Activated T-cell treated with anti-CD3 and anti-CD28 coated beads for 24 hours (primary cell): ENCODE measurements at places on chromosomes 1 and 21.

DNA sequence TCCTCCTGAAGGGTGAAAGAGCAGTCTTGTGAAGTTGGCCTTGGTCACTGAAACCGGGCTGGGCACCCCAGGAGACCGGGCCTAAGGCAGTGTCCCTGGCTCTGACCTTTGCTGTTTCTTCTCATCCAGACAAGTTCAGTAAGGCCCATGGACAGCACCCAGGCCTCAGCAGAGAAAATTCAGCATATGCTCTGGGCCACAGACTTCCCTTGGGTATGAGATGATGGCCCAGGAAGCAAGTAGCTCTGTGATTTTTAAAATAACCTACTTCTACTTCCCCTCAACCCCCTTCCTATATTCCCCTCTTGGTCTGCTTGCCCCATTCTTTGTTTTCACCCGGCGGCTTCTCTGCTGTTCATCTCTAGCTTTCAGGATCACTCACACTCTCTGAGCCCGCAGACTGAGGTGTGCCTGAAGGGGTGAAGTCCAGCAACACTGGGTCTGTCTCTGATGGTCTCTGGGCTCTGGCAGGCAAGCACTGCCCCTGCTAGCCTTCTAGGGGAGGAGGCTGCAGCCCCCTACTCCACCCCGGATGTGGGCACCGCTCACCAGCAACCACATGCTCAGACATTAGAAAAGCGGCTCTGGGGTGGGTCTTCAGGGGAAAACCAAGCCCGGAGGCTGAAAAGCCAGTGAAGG, 2.9 kb upstream of the GPR25 start:
- DNase-seq = no peak

- DNase-seq = no peak
These were observed 616.3 kb downstream of the PLA2G4A start for GRCh38 chr1:187445066-187445465.

DNA sequence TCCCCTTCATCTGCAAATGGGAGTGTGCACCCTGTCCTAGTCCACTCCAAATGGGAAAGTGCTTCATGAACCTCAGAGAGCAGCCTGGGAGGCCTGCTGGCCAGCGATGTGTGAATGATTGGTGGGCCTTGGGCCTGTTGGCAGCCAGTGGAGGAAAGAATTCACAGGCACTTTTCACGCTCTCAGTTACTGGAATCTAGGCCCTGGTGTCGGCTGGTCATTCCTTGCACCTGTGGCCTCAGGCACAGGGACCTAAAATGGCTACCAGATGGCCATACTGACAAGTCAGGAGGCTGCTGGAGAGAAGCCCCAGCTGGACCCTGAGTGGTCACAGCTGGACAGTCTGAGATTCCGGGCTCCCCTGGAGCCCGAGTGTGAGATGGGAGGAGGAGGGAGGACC, 18.4 kb upstream of the EDN2 start:
- no peak for DNase-seq

- no peak for DNase-seq
These were observed 593.8 kb downstream of the LRRIQ3 start for GRCh38 chr1:73604211-73604610.

- no peak for DNase-seq
These were observed 38.3 kb upstream of the NRDC start for GRCh38 chr1:51916587-51917405.

DNA sequence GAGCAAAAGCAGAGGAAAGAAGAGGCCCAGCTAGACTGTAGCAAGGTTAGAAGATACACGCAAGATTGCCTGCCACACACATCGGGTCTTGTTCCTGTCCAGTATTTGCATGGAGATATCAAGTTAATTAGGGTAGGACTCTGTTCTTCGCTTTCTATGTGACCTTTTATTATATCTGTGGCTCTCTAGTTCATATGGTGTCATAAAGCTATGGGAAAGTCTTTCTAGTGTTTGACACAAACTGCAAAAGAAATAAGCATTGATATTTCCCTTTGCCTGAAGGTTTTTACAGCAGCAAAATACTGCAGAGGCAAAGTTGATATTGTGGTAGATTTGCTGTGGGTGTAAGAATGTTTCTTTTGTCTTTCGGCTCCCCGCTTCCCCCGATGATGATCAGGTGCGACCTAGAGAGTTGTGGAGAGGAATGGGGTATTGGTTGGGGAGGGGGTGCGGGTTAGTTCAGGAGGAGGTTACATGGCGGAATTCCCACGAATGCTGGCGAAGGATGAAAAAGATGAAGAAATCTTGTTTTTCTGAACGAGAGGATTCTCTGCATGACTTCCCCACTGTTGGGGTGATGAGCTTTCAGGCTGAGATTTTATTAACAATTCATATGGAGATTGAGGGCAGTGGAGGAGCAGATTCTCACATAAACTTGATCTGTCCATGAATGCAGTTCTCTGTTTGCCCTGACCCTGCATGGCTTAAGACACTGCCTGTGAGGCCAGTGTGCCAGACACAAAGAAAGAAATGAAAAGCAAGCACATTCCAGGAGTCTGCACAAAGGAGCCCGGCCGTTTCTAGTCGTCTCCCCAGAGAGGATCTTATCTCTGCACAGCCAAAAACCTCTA, 550.2 kb downstream of the USP25 start:
- no peak for DNase-seq

DNA sequence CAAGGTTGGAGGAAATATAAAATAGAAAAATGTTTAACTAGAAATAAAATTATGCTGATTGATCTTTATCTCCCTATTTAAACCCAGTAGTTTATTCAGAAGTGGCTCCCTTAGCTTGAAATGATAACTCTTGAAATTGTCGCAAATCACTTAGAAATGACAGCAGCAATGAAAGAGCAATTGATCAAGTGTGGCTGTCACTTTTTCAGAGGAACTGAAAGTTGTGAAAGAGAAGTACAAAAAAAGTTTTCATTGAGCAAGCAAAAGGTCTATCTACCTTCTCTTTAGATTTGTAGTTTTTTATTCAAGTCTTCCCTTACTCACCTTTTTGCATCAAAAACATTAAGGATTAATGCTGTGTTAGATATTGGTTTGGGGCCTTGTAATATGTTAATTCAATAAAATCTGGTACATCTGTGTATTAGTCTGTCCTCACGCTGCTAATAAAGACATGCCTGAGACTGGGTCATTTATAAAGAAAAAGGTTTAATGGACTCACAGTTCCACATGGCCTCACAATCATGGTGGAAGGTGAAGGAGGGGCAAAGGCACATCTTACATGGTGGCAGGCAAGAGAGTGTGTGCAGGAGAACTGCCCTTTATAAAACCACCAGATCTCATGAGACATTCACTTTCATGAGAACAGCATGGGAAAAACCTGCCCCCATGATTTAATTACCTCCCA, 48.3 kb downstream of the LRRC8C start:
- DNase-seq = no peak

GRCh38 chr1:112317611-112318062, 78.4 kb upstream of the CTTNBP2NL start:
- no peak for DNase-seq

GRCh38 chr1:53331446-53332185, 3.7 kb upstream of the LRP8 start:
- no peak for DNase-seq

GRCh38 chr1:89557956-89558355, 33.3 kb downstream of the LRRC8B start:
- no peak for DNase-seq

DNA sequence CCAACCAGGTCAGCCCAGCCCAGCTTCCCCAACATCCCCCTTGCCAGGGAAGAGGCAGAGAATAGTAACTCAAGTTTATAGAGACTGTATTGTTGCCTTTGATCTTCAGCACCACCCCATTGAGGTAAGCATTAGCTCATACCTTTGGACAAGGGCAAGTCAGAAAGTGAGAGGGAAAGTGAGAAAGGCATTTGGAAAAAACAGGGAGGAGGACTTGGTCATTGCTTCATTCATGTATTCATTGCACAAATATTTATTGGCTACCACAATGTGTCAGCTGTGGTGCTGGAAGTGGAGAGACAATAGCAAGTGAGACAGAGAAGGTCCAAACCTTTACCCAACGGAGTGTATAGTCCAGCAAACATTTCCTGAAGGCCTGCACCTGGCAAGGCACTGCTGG, 561.2 kb downstream of the KIF26B start:
- no peak for DNase-seq

- no peak for DNase-seq
These were observed 171.0 kb downstream of the BRINP2 start for GRCh38 chr1:177341773-177342172.

- DNase-seq = no peak
These were observed 30.7 kb upstream of the RCC2 start for GRCh38 chr1:17470021-17470799.

DNA sequence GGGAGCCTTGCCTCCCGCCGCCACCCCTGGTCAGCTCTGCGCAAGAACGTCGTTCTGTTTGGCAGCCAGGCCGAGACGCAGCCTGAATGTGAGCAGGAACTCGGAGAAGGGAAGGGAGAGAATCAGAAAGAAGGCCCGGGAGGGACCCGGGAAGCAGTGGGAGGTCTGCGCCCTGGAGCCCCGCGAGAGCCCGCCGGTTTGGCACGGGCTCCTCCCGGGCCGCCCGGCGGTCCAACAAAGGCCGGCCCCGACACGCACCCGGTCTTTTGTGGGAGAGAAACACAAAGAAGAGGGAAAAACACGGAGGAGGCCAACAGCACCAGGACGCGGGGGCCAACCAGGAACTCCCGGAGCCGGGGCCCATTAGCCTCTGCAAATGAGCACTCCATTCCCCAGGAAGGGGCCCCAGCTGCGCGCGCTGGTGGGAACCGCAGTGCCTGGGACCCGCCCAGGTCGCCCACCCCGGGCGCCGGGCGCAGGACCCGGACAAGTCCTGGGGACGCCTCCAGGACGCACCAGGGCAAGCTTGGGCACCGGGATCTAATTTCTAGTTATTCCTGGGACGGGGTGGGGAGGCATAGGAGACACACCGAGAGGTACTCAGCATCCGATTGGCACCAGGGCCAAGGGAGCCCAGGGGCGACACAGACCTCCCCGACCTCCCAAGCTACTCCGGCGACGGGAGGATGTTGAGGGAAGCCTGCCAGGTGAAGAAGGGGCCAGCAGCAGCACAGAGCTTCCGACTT, 2.7 kb upstream of the OLIG2 start:
- DNase-seq = no peak

DNA sequence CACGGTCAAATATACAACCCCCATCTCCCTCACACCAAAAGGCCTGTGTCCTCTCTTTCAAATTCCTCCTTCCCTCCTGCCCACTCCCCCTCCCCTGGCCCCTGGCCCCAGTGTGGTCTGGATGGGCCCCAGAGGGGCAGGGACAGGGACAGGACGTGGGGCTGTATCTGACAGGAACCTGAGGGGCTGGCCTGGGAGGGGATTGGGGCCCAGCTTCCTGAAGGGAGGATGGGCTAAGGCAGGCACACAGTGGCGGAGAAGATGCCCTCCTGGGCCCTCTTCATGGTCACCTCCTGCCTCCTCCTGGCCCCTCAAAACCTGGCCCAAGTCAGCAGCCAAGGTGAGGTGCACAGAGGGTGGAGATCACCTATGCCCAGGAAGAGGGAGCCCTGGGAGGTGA, at the start of gene MPL:
TSS of gene MPL (plus strand) at position 231 of the 400 bp plus-strand sequence. CDS start at position 262, 31 bp downstream.
- no peak for DNase-seq

DNA sequence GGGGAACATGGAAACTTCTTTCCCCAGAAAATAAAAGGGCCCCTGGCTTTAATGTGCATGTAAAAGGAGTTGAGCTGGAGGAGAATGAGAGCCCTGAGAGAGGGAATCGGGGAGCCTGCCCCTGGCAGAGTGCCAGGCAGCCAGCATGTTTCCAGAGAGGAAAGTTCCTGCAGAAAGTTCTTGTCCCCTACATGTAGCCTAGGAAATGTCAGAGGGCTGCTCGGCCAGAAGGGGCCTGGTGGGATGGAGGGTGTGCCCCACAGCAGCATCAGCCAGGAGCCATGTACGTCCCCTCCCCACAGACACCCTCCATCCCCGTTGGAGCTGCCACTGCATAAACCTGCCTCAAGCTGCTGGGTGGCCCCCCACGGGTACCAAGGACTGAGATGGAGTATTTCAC, 5.4 kb upstream of the PRELP start:
- no peak for DNase-seq

DNA sequence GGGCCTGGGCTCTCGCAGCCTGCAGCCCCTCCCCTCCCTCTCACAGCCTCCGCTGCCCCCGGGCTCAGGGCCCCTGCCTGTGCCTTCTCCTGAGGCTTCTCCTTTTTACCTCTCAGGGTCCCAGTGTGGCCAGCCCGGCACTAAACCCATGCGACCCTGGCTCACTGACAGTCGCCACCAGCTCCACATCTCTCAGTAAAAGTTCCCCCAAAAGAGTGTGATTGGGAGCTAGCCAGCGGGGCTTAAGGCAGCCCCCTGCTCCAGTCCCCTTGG, 26.6 kb downstream of the PDE9A start:
- DNase-seq = no peak

GRCh38 chr21:36994501-36995158, 11.9 kb upstream of the RIPPLY3 start:
- no peak for DNase-seq

GRCh38 chr1:181206979-181207790, 118.7 kb downstream of the IER5 start:
- DNase-seq = no peak

DNA sequence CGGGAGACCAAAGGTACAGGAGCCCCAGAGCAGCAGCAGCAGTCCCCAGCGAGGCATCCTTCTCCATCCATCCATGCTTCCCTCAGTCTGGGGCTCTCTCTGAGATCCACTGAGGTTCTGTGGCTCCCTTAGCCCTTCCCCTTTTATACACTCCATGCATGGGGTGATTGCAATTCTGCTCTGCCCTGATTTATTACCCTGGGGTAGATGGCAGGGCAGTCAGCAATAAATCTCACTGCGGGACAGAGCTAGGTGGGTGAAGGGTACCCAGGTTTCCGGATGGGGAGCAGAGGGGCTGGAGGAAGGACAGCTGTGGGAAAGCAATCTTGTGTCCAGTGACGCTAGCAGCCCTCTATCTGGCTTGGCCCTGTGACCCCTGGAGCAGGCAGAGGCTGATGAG, at the start of gene REN:
TSS of gene REN (minus strand) at position 119 of the 400 bp plus-strand sequence. CDS start at position 75, 44 bp downstream.
- DNase-seq = no peak

DNA sequence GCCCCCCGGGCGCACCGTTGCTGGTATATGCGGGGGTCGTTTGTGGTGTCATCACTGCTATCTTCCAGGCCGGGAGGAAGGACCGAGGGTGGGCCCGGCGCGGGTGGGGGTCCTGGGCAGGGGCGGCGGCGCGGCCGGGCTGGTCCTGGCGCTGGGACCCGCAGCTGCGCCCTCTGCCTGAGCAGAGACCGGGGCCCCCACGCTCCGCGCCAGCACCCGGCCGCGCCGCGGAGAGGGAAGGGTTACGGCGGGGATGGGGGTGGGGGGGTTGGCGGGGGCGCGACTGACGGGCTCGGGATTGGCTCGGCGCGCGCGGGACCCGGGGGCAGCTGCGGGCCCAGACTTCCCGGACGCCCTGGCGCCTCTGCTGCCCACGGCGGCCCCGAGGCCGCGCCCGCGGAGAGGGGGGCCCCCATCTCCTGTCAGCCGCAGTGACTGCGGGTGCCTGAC, 13.8 kb upstream of the SAMD11 start:
- DNase-seq = no peak

DNA sequence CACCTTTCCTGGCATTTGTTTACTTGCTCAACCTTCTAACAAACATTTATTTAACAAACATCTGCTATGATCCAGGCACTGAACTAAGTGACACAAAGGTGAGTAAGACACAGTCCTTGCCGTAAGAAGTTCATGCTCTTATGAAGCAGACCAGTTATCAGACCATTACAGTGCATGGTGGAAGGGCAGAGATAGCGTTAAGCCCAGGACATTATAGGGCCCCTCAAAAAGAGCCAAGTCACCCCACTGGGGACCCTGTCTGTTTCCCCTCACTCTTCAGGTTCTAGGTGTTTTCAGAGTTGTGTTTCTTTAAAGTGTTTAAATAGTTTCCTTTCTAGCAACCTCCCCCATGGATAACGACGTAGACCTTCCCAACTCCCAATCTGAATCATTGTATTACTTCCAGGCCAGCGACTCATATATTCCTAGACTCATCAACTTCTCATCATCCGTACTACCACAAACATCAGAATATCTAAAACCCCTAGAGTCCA, 39.3 kb downstream of the TCP10L start:
- DNase-seq = no peak
